ENCODE measurements at places on chromosomes 4 and X.
A peak's percentile ranks its signal among the peaks of the same experiment; 100 is the strongest.

- peak; percentile 80 for DNase-seq
These were observed 40.5 kb upstream of the BMP3 start for GRCh38 chr4:80989921-80990544.

GRCh38 chr4:145283909-145284308 lies 103.5 kb upstream of the OTUD4 start:
- no peak for DNase-seq

DNA sequence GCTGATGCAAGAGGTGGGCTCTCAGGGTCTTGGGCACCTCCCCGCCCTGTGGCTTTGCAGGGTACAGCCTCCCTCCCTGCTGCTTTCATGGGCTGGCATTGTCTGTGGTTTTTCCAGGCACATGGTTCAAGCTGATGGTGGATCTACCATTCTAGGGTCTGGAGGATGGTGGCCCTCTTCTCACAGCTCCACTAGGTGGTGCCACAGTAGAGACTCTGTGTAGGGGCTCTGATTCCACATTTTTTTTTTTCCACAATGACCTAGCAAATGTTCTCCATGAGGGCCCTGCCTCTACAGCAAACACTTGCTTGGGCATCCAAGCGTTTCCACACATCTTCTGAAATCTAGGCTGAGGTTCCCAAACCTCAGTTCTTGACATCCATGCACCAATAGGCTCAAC lies 657.9 kb upstream of the CT83 start:
- no peak for DNase-seq

DNA sequence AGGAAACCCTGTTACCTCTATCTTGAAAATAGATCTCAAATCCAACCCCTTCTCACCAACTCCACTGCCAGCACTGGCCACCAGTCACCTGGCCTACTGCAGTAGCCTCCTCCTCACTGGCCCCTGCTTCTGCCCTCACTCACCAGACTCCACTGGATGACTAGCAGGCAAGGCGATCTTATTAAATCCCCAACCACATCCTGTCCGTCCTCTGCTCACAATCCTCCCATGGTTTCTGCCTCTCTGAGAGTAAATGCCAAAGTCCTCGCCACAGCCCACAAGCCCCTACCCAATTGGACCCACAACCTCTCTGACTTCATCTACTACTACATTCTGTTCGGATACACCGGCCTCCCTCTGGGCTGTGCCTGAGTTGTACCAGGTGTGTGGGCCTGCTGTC lies 5.4 kb upstream of the PIM2 start:
- DNase-seq, result no peak

- no peak for DNase-seq
These were observed 11.7 kb upstream of the EXOSC9 start for GRCh38 chr4:121789455-121789854.

- DNase-seq, result no peak
These were observed 352.9 kb downstream of the GASK1B start for GRCh38 chr4:157819693-157820464.

DNA sequence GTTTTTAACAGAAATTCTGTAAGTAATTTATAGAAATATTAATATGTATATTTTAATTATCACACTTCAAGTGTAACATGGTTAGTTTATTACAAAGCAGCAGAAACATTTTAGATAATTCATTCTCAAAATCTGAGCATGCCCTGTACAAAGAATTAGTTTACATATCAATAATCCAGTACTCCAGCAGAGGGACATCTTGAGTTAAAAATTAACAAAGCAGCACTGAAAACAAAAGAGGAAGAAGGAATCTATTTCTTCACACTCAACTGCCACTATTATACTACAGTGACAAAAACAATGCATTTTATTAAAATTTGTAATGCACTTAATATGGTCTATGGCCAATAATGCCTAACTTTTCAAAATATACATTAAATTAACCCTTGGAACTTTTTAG lies 179.1 kb upstream of the KLHL4 start:
- peak; percentile 53 for DNase-seq

Data from fibroblast of pulmonary artery (primary cell).